Bronchial epithelial cell (primary cell): ENCODE measurements at places on chromosomes 16 and 17. TPM values are rescaled to one million over a fixed set of nuclear protein-coding genes. Genes with fewer than 3 reads are reported as not detected.

The ABCC11 gene
- 0.13 and 0.26 TPM in 2 replicates for total RNA-seq

- no peak for DNase-seq
These were observed 4.3 kb upstream of the SEZ6 start for GRCh38 chr17:29010129-29010528.

The OR3A3 gene
- total RNA-seq = not detected in 2 replicates

- DNase-seq = no peak
These were observed 1430.9 kb downstream of the CDH11 start for GRCh38 chr16:63690961-63691360.

The NR1D1 gene
- 0.51 and 0.79 TPM in 2 replicates for total RNA-seq

DNA sequence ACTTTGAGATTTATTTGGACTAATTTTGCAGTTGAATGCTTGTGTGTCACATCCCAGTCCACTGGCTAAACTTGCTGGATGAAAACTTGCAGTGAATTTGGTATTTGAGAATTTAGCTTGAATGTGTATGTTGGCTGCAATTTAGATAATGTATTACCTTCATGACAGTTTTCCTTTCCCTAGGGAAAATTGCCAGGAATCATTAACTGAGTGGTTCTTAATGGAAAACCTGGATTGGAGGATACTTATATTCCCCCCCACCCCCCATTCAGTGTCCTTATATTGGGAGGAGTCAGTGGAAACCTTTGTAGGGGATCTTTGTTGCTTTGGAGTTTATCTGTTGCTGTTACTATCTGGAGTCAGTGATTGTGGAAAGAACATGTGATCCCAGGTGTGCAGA lies 67.6 kb downstream of the KPNA2 start:
- DNase-seq = no peak

GRCh38 chr16:52212841-52213240 lies 334.1 kb downstream of the TOX3 start:
- no peak for DNase-seq

DNA sequence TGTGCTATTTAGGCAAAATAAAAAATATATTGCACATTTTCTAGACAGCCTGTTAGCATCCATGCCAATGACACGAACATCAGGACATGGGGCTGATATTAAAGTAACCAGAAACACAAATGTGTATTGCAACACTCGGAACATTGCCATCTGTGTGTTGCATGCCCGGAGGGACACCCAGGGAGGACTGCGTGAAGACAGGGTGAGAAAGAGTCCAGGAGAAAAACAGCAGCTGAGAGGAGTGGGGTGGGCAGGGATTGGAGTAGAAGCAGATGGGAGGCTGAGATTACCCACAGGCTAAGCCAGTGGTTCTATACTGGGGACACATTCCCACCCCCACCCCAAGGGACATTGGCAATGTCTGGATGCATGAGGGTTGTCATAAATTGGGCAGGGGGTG lies 114.8 kb downstream of the GRIN2A start:
- DNase-seq = no peak

DNA sequence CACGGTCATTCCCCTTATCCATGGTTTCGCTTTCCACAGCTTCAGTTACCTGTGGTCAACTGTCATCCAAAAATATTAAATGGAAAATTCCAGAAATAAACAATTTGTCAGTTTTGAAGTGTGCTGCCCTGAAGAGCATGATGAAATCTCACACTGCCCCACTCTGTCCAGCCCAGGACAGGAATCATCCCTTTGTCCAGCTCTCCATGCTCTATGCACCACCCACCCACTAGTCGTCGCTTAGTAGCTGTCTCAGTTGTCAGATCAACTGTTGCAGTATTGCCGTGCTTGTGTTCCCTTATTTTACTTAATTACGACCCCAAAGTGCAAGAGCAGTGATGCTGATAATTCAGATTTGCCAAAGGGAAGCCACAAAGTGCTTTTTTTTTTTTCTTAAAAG lies 10.3 kb downstream of the KRT9 start:
- no peak for DNase-seq

The RHBDF2 gene
- total RNA-seq = 9.9 and 10.8 TPM in 2 replicates

DNA sequence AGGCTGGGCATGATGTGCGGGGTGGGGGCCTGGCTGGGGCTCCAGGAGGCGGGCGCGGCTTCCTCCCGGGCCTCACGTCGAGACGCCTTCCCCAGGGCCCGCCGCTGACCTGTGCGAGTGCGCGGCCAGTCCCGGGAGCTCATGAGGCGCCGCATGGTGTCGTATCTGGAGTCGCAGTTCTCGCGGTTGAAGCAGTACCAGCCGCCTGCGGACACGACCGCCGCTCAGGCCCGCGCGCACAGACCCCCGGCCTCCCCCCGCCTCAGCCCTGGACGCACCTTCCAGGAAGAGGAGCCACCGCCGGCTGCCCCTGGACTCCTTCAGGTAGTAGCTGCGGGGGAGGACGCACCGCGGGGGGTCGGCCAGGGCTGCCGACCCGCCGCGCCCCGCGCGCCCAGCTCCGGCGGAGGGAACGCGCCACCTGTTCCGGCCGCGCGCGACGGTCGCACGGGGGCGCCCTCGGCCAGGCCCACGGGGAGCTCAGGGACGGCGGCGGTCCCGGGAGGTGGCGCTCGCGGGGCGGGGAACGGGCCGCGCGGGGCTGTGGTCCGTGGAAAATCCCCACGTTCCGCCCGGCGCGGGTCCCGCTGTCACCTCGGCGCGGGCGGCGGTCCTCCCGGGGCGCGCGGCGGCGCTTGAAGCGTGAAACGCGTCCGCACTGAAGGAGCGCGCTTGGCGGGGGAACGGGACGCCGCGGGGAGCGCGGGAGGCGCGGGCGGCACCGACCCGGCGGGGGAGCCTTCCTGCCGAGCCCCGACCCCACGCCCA lies 1.4 kb downstream of the NOTUM start:
- DNase-seq = no peak

DNA sequence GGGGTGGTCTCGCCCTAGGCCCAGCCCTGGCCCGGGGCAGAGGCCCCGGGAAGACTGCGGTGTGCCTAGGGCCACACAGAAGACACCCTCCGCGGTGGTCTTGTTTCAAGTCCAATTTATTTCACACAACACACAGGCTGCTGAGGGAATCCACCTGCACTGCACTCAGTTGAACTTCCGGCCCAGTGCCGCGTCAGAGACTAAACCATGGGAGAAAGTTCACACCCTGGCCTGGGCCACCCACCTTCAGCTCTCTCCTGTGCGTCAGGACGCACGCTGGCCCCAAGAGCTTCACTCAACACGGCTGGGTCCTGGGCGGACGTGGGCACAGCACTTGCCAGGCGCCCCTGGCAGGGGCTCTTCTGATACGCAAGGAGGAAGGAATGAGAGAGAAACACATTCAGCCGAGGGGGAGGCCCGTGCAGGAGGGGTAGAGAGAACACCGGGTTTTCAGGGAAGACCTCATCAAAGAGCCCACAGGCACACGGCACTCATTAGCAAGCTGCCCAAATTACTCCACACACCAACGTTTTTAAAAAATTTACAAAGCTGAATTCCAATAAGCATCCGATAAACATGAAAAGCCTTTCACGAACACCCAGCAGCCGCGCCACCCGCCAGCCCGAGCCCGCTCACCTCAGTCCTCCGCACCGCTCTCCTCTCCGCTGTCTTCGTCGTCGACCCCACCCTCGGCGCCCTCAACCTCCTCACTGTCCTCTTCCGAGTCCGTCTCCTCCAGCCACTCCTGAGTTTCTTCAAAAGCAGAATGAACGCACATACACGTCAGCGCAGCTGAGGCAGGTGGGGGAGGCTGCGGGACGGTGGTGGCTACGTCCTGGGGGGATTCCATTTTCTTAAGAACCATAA lies 57.8 kb downstream of the KLHDC4 start:
- no peak for DNase-seq

DNA sequence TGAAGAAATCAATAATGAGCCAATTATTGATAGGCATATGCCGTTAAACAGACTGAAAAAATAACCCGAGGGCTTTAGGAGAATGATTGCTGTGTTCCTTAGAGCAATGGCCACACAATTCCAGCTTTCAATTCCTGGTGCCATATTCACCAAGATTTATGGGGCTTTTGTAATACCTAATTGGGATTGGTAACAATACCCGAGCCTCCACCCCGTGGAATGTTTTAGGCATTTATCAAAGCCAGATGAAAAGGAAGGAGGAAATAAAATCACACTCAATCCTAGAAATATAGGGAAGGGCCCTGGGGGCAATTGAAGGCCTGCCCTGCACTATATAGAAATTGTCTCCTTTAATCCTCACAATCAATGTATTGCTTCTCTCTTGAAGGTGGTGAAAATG lies 42.1 kb upstream of the MLYCD start:
- DNase-seq = no peak

The CDH13 gene
- total RNA-seq = 23.3 and 31.3 TPM in 2 replicates

DNA sequence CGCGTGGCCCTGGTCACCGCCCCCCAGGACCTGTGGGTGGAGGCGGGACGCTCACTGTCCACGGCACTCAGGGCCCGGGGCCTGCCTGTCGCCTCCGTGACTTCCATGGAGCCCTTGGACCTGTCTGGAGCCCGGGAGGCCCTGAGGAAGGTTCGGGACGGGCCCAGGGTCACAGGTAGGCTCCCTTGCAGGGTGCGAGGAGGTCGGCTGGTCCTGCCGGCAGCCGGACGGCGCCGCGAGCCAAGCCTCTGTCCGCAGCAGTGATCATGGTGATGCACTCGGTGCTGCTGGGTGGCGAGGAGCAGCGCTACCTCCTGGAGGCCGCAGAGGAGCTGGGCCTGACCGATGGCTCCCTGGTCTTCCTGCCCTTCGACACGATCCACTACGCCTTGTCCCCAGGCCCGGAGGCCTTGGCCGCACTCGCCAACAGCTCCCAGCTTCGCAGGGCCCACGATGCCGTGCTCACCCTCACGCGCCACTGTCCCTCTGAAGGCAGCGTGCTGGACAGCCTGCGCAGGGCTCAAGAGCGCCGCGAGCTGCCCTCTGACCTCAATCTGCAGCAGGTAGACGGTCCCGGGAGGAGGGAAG lies 1.3 kb downstream of the GUCY2D start:
- no peak for DNase-seq

DNA sequence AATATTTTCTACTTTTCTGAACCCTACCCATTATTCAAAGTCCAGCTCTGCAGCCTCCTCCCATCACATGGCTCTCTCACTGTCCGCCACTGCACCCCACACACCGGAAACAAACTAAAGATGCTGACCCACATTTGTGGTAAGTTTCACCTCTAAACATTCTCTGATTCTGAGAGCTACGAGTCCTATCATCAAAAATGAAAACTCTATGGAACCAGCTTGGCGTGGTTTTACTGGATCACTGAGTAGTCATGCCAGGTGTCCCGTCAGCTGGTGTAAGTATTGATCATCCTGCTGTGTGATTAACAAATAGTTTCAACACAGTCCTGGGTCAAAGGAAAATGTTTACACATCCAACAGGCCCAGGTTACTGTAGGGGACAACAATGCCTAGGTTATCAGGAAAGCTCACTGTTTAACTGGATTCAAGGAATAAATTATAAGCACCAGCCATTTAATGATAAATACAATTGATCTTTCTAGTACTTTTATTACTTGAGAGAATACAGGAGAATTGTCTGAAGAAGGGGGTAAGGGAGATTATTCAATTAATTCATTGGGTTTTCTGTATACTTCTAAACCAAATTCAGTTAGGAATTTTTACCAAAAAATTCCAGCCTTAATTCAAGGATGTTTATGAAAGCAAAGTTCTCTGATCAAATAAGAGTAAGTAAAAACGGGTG lies 33.9 kb downstream of the CYTH1 start:
- peak; percentile 57 for DNase-seq

The MT1F gene
- total RNA-seq = 1.5 and 1.6 TPM in 2 replicates

The BICDL2 gene
- total RNA-seq = 24.5 and 56.1 TPM in 2 replicates

- DNase-seq = no peak
These were observed 107.8 kb upstream of the PSMD7 start for GRCh38 chr16:74188856-74189255.

- no peak for DNase-seq
These were observed 18.4 kb upstream of the PRKCA start for GRCh38 chr17:66283971-66284370.

- no peak for DNase-seq
These were observed 39.8 kb upstream of the IRF8 start for GRCh38 chr16:85858984-85859817.

- no peak for DNase-seq
These were observed 714 bp downstream of the SLC38A8 start for GRCh38 chr16:84041881-84042280.

DNA sequence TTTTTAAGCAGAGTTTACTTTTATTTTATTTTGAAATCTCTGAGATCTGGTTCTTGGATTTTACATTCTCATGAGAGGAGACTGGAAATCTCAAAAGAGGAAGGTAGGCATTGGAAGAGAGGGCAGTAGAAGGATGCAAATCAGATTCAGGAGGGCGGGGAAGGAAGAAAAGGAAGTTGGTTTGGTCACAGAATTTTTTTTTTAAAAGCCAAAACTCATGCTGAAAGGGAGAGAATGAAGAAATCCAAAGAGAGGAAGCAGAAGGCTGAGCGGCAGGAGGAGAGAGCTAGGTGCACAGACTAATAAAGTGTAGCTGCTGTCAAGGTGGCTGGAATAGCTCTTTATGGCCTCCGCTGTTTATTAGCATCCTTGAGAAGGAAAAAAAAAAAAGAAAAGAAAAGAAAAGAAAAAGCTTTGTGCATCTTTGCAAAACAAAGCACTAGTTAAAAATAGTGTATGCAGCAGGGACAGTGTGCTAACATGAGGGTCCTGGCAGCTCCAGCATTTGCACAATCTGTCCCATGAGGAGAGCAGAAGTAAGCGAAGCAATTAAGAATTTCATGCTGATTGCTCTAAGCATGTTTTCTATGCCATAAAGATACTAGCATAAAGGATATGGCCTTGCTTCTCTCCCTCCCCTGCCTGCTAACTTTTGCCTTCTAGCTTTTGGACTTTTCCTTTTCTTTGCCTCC lies 194.2 kb downstream of the ZFHX3 start:
- no peak for DNase-seq

The ARL4D gene
- 71.1 and 90.3 TPM in 2 replicates for total RNA-seq

DNA sequence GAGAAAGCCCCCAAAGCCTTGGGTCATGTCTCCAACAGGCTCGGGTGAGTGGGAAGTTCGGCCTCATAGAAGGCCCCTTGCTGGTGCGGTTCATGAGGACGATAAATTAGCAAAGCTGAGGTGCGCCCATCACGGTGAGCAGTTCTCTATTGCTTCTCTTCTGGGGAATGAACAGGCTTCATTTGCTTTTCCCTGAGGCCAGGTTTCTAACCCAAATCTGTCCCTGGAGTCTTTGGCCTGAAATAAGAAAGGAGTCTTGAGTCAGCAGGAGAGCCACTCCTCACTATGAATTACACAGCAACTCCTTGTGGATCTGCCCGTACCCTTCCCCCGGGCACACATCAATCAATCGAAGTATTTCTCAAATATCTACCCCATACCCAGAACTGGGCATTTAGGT lies 94.6 kb downstream of the YPEL2 start:
- no peak for DNase-seq

- DNase-seq = no peak
These were observed 495.6 kb upstream of the CDH11 start for GRCh38 chr16:65617421-65617820.

The CDH3 gene
- total RNA-seq = 564 and 607 TPM in 2 replicates
